Lung (tissue), 17 donors: ENCODE measurements at places on chromosomes 11 and 22. TPM values are rescaled to one million over a fixed set of nuclear protein-coding genes. Genes with fewer than 3 reads are reported as not detected.

POTEH gene
- not detected for total RNA-seq

MMP27 gene
- total RNA-seq, result not detected

YAP1 gene
- total RNA-seq, result 257 TPM

CRYBA4 gene
- not detected for total RNA-seq

KCNK7 gene
- total RNA-seq, result 1.1 TPM

VSTM5 gene
- total RNA-seq, result 0.58 TPM

CRYBB2 gene
- not detected for total RNA-seq

CHRM1 gene
- 1.5 TPM for total RNA-seq

PANX3 gene
- not detected for total RNA-seq

ANO1 gene
- total RNA-seq, result 10.8 TPM

PLA2G6 gene
- 36.8 TPM for total RNA-seq

KCNE3 gene
- 10.8 TPM for total RNA-seq

MRGPRF gene
- 12.8 TPM for total RNA-seq
